Cerebellar nuclear complex (tissue), 1 donor: ENCODE measurements at places on chromosomes 4 and X.

- DNase-seq = no peak
These were observed 27.1 kb upstream of the STBD1 start for GRCh38 chr4:76279462-76279861.

GRCh38 chr4:128913228-128913627 lies 103.7 kb downstream of the JADE1 start:
- no peak for DNase-seq

- no peak for DNase-seq
These were observed 98.2 kb downstream of the FRYL start for GRCh38 chr4:48681856-48682255.

DNA sequence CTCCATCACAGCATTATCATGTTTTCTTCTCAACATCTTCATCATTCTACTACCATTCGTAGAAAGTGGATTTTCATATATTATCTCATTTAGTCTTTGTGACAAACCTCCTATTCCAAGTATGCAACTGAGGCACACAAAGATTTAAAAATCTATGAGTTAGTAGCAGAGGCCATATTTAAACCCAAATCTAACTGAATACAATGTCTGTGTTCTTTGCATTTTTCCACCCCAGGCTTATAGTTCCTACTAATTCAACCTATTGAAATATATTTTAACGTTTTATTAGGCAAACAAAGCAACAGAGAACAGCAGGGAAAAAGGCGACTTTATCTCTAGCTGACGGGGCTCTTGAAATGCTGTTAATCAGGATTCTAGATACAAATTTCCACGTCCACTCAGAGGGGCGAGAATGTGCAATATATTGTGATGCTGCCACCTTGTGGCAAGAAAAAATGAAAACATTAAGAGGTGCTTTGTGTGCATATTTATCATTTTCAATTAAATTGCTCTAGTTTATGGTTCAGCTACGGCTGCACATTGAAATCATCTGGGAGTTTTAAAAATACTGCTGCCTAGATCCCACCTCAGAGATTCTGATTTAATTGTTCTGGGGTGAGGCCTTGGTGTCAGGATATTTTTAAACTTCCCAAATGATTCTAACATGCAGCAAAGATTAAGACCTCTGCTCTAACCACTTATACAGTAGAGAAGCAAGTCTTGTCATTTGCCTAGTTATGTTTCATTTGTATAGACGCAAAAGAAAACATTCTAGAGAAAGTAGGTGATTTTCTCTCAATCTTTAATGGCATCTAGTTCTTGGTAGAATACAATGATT lies 315.9 kb downstream of the MAPK10 start:
- no peak for DNase-seq

- no peak for DNase-seq
These were observed 150.6 kb downstream of the PRDM5 start for GRCh38 chr4:120771907-120772306.

GRCh38 chrX:8546715-8547114 lies 82.1 kb downstream of the VCX3B start:
- DNase-seq = no peak

- DNase-seq = no peak
These were observed 12.3 kb upstream of the CHRNA9 start for GRCh38 chr4:40322811-40323210.

- DNase-seq = no peak
These were observed 28.6 kb downstream of the ANAPC10 start for GRCh38 chr4:145069361-145069760.

DNA sequence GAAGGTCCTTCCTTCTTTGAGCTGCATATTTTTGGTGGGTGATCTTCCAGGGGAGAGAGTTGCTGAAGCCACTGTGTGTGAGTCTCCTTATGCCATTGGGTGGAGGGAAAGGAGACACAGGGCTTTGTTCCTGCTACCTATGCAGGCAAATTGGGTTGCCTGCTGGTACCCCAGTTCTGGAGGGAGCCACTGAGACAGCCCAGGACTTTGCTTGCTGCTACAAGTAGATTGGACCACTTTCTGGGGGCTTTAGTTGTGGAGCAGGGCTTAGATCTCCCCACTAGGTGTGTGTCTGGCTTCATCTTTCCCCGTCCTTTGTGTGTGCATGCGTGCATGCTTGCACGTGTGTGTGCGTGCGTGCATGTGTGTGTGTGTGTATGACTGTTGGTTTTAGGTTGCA lies 10.0 kb downstream of the CITED1 start:
- no peak for DNase-seq

- no peak for DNase-seq
These were observed 48.9 kb upstream of the IQSEC2 start for GRCh38 chrX:53330331-53330730.

GRCh38 chr4:113153529-113154101 lies 104.2 kb downstream of the ANK2 start:
- no peak for DNase-seq

DNA sequence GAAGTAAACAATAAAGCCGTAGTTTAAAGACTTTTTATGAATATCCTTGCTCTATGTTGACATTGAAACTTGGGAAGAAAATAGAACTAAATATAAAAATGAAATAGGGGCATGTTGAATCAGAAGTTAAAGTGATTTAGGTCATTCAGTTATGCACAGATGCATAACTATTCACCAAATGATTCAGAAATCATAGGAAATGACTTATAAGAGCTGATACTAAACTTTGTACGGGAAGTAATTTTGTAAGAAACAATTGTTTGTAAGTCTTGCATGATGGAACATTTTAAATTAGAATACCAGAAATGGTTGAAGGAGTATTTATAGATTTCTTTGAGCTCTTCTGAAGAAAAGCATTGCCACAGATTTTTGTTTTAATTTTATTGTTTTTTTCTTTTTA lies 246.5 kb downstream of the CPE start:
- DNase-seq = no peak

DNA sequence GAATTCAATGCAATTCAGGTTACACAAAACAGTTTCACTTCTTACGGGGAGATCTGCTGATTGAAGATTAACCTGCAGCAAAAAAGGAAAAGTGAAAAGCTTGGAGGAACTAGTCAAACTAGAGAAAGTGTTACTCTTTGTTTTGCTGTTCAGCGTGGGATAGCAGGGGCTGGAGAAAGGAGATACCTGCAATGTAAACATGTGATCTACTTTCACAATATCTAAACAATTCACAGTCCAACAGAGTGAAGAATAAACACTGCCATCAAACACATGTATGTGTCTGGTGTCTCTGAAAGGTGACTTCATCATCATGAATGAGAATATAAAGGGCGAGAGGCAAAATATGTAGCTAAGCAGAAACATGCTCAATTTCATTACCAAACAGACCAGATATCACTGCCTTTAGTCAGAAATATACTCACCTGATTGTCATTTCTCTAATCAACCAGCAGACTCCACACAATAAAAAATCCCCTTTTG lies 26.4 kb downstream of the NIPAL1 start:
- no peak for DNase-seq

GRCh38 chr4:76235407-76235806 lies 16.1 kb upstream of the FAM47E start:
- DNase-seq = no peak

DNA sequence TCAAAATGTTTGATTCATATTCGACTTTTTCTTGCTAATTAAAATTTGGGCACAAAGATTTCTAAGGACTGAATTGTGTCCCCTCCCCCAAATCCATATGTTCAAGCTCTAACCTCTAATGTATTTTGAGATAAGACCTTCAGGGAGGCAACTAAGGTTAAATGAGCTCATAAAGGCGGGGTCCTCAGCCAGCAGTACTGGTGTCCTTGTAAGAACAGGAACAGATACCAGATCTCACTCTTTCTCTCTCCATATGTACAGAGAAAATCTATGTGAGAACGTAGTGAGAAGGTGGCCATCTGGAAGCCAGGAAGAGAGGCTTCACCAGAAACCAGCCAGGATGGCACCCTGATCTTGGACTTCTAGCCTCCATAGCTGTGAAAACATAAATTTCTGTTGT lies 116.9 kb downstream of the VEGFC start:
- no peak for DNase-seq

- DNase-seq = no peak
These were observed 77.6 kb upstream of the PACRGL start for GRCh38 chr4:20622701-20623100.

- DNase-seq = no peak
These were observed 654.4 kb upstream of the TENM3 start for GRCh38 chr4:181588733-181589302.

DNA sequence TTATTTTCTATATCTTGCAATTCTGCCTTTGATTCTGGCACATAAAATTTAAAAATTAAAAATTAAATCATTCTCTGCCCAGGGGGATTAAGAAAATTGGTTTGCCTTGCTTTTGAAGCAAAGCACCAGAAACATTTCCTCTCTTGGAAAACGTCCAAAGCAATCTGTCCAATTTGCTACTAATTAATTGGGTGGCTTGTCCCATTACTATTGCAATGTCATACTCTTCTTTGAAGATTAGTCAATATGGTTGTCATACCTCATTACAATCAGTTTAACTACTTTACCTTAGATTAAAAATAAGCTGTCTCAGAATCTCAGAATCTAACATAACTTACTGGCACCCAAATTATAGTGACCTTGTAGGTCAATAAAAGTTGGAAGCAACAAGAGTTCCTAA lies 208.8 kb downstream of the TMA16 start:
- DNase-seq = no peak

GRCh38 chrX:69228732-69229131 lies 63.5 kb upstream of the PJA1 start:
- DNase-seq = no peak

GRCh38 chr4:148787831-148788477 lies 345.7 kb upstream of the NR3C2 start:
- no peak for DNase-seq

DNA sequence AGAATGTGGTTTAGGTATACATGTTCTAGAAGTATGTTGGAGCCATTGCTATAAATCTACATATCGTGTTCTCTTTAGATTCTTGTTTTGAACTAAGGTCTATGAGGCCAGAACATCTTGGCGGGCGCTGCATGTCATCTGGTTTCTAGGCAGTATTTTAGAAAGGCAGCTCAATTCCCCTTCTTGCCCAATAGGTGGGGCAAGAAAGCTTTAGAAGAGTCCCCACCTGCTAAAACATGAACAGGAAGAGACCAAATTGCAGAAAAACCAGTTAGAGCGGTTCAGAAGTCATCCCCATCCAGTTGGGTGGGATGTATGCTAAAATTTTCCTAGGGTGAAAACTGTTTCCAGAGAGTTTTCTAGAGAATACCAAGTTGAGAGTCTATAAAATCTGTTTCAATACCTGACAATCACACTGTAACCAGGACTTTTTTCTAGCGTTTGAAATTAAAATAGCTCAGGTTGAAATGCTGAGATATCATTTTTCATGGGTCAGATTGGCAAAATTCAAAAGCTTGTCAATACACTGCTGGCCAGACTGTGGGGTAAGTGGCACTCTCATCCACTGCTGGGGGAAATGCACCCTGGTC lies 17.5 kb upstream of the SH3KBP1 start:
- no peak for DNase-seq

GRCh38 chr4:153137677-153138630 lies 66.3 kb upstream of the TRIM2 start:
- no peak for DNase-seq

DNA sequence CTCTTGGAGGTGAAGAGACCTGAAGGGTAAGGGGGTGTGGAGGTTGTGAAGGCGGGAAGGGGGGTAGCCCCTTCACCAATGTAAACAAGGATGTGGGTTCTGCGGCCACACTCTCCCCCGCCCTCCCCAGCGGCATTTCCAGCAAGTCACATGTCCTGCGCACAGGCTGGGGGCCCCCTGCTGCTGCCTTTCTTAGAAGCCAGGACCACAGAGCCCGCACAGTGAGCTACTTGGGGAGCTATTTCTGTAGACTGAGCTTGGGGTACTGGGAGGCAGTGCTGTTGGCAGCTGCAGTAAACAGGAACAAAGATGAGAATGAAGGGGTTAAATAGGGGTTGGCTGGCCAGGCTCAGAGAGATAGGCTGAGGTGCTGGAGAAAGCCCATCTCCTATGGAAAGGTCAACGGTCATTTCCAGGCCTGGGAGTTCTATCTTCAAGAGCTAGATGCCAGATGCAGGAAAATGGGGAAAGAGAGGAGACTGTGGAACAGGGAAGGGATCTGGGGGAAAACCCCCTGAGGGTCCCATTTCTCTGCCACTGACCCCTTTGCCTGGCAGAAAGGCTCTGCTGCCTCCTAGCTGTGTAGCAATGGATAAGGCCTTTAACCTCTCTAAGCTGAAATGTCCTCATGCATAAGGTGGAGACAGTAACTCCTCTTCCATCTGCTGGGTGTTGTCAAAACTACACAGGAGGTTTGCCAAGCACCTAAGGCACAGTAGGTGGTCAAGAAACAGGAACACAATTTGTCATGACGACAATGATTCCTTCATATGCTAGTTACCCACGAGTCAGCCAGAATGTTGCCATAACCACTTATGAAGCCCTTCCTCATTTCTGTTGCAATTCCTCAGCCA lies 18.5 kb upstream of the PIM2 start:
- DNase-seq = no peak

GRCh38 chr4:176789955-176790354 lies 2.8 kb downstream of the VEGFC start:
- DNase-seq = no peak

DNA sequence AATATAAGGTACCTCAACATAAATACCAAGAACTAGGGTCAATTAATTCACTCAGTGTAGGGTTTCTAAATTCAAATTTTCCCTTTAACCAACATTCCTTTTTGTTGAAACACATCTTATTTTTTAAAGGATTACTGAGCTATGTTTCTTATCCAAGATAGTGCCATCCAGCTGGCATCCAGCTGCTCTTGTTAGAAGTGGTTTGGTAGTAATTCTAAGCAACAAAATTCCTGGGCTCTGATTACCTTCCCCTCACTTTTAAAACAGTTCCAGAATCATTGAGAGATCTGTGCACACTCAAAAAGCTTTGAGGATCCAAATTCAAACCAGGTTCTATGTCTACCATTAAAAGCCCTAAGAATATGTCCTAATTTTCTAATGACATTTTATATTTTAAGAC lies 583.7 kb downstream of the TRIML1 start:
- DNase-seq = no peak

GRCh38 chr4:13355111-13355880 lies 128.8 kb downstream of the RAB28 start:
- DNase-seq = no peak

DNA sequence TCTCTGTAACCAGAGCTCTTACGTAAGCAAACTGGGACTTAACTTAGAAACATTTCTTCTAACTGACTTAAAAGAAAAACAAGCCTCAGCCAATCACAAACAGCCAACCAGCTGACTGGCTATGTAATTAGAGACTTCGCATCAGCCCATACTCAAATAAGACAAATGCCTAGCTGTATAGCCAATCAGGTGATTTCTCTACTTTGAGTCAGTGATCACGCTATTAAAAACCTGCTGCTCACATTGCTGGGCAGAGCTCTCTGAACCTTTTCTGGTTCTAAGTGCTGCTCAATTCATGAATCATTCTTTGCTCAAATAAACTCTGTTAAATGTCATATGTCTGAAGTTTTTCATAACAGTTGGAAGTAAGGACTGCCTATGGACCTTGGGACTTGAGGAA lies 9.9 kb upstream of the SMIM10L2A start:
- DNase-seq = no peak

DNA sequence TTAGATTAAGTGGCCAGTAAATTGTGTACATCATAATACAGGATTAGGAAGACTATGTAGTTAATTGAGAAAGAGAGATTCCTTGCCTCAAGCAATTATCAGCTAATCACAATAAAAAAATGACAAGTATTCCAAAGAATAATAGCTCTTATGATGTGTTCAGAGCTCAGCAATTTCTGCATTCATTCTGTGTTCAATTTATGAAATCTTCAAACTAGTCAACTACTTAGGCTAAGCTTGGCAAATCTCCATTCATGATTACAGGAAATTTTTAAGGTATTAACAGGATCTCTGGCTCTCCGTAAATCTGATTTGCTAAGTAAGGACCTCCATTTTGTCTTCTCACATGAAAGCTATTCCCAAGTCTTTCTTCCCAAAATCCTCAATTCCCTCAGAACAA lies 256.9 kb upstream of the TEX13A start:
- no peak for DNase-seq
